NCI-H1694 treated with DMSO at 0.1 percent for 48 hours (cell line): ENCODE measurements at places on chromosomes 16 and 17.
A peak's percentile ranks its signal among the peaks of the same experiment; 100 is the strongest.

- no peak for DNase-seq
Observed at GRCh38 chr16:68287276-68288251, 23.2 kb downstream of the SLC7A6OS start.

GRCh38 chr16:46842192-46842895, 11.4 kb upstream of the C16orf87 start:
- DNase-seq: no peak

GRCh38 chr17:51118330-51119195, 2.1 kb downstream of the SPAG9 start:
- DNase-seq: peak; percentile 86

DNA sequence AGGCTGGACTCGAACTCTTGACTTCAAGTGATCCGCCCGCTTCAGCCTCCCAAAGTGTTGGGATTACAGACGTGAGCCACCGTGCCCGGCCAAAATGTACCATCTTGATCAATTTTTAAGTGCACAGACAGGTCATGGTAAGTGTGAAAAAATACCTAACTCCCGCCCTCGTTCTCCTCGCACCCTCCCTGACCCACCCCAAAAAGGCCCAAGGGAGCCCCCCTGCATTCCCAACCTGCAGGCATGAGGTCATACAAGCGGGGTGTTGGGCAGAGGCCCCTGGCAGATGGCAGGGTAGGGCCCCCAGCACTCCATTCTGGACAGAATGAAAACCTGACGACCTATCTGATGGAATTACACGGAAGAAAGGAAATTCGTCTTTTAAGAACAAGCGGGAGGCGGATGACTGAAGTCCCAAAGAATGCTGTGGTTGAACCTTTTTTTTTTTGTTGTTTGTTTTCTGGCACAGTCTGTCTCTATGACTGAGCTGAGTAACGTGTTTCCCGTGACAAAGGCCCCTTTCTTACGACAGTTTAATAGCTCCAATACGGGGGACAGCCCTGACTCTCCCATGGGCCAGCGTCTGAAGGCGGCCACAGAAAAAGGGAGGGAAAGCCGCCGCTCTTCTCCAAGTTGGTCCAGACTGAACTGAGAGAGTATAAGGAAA, 376.4 kb downstream of the SLC39A11 start:
- DNase-seq: no peak

GRCh38 chr17:76063875-76064546, 8.3 kb downstream of the SRP68 start:
- DNase-seq: no peak

DNA sequence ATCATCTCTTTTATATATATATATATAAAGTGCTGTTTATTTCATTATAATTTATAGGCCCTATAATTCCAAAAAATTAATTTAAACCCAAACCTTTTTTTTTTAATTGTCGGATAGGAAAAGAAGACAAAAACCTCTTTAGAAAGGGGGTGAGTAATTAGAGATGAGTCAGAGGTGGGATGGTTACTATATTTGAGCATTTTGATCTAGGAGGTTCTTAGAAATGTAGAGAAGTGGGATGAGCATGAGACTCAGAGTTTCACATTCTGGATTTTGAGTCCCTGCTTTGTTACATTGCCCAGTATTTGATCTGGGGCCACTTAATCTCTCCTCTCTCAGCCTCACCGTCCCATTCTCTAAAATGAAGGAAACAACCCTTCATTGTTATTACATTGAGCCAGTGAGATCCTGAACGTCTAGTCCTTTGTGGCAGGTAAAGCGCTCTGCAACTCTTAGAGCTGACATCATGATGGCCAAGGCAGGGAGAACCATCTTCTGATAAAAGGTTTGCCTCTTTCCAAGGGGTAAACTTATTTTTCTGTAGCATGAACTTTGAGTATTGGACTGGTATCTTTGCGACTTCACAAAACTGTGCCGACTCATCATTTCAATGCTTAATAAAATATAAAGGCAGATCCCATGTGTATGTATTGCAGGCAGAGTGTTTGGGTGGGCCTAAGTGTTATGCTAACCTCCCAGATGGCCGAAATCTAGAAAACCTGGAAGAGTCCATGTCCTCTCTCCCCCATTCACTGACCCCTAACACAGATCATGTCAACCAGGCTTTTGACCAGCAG, 21.3 kb downstream of the HS3ST3B1 start:
- DNase-seq: no peak

DNA sequence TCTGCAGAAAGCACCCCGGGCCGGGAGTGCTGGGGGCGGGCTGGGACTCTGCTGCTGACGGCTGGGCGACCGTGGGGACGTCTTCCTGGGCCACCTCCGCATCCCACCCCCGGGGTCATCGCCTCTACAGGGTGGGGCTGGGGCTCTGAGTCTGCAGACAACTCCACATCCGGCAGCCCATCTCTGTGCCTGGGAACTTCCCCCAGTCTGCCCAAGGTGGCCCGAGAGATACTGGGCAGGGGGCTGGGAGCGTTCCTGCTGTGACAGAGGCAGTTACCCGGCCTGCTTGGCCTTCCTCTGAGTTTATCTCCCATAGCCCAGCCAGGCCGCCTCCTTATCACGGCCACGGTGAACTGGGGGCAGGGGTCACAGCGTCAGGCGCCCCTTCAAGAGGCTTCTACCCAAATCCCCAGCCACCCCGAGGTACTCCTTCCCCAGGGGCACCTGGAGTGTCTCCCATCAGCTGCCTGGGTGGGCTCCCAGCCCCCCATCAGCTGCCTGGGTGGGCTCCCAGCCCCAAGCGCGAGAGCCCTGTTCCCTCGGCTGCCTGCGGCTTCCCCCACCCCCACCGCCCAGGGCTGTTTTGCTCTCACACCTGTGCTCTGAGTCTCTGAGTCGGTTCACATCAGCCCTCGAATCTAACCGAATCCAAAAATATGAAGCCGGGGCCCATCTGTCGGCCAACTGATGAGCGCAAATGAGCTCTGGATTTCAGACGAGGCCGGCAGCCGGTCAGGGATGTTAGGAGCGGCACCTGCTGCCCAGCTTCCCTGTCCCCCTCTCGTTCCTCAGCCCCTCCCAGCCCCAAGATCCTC, 15.6 kb upstream of the CBFA2T3 start:
- peak; percentile 40 for DNase-seq

DNA sequence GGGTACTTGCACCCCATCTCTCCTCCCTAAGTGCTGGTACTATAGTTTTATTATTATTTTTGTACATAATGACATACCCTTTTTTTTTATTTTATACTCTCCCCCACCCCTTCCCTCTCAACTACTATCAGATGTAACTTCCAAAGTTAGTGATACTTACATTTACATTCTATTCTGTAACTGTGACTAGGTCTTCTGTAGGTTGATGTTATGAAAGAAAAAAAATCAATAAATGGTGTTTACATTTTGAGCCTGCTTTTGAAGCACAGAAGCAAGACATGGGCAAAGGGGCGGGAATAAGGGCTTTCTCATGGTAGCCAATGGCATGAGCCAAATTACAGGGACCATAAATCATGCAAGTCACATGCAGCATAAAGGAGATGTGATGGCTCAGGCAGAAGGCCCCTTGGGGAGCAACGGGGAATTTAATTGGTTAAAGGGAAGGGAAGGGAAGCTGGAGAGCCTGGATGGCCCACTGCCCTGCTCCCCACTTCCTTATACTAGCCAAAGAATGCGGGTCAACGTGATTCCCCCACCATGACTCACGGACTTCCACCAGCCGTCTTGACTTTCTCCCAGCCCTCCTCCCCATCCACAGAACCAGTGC, 2.4 kb upstream of the ACSF2 start:
- DNase-seq: no peak

DNA sequence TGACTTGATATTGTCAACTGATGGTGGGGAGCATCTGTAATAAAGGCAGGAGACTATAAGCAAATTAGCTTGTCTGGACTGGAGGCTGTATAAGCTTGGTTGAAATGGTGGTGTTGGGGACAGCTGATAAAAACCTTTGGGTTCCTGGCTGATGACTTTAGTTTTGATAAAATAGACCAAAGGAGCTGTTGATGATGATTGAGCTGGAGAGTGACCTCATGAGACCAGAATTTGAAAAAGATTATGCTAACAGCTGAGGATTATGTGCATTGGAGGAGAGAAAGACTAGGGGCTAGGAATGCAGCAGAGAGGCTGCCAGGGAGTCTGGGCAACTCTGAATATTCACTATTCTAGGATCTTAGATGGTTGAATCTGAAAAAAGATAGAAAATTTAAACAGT, 8.7 kb upstream of the CDC27 start:
- DNase-seq: no peak

DNA sequence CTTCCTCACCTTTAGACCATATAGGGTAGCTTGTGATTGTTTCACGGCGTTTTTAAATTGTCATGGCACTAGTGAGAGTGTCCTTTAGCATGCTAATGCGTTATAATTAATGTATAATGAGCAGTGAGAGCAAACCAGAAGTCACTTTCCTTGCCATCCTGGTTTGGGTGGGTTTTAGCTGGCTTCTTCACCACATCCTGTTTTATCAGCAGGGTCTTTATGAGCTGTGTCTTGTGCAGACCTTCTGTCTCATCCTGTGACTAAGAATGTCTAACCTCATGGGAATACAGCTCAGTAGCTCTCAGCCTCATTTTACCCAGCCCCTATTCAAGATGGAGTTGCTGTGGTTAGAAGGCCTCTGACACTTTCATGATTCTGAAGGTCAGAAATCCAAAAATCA, 370.9 kb upstream of the RBFOX1 start:
- no peak for DNase-seq

DNA sequence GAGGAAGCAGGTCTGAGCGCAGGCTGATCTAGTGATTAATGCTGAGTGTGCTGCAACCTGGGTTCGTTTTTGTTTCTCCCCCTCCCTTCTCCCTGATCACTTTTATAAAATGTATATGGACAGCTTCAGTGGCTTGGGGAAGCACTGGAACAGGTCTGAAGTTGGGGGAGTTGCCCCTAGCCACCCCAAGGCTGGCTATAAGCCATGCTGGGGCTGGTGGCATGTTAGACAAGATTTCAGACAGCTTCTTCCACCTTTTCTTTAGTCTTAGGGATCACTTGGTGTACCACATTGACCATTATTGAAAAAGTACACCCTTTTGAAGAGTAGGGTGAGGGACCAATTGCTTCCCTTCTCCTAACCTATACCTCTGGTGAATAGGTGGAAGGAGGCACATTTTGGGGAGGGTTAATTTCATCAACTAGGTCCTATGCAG, 3.8 kb upstream of the VAC14 start:
- DNase-seq: no peak

GRCh38 chr16:12637002-12637401, 166.7 kb downstream of the CPPED1 start:
- no peak for DNase-seq

DNA sequence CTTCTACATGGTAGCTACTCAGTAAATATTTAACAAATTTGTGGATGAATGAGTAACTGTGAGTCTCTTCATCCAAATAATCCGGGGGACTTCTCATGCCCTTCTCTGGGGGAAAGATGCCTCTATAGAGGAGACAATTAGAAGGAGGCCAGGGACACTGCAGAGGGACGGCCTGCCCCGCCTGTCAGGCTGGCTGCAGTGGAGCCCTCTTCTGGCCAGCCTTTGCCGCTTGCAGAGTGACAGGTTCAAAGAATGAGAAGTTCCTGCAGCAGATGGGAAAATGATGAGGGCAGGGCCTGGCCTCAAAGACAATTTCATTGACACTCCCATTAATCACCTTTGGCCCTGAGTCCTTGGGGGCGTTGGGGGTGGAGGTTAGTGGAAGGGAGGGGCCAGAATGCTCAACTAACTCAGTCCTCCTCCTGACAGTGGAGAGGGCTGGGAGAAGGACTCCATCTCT, 339.0 kb downstream of the MAF start:
- DNase-seq: no peak

- DNase-seq: no peak
Observed at GRCh38 chr17:51214920-51215319, 44.9 kb downstream of the MBTD1 start.
